Activated naive CD4-positive, alpha-beta T cell treated with Interleukin-2 at 50 U/mL for 16 hours (primary cell): ENCODE measurements at places on chromosomes 7 and 10.
A peak's percentile ranks its signal among the peaks of the same experiment; 100 is the strongest.

- DNase-seq = no peak
Observed at GRCh38 chr7:31478721-31479120, 35.2 kb upstream of the ITPRID1 start.

GRCh38 chr7:108138911-108139310, 8.8 kb upstream of the LAMB4 start:
- DNase-seq = no peak

GRCh38 chr10:124534826-124535601, 73.4 kb downstream of the LHPP start:
- no peak for DNase-seq

- no peak for DNase-seq
Observed at GRCh38 chr7:4724648-4725013, 42.5 kb downstream of the FOXK1 start.

DNA sequence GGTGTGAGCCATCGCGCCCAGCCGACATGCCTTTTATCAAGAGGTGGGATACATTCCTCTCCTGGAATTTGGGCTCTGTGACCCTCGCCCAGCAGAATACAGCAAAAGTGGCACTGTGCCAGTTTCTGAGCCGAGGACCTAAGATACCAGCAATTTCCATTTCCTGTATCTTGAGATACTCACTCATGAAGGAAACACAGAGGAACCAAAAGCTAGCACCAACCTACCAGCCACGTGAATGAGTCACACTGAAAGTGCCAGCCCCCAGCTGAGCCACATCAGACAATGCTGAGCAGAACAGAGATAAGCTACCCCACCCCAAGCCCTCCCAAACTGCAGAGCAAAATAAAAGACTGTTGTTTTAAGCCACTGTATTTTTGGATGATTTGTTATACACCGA, 56.3 kb downstream of the CACUL1 start:
- peak; percentile 86 for DNase-seq

DNA sequence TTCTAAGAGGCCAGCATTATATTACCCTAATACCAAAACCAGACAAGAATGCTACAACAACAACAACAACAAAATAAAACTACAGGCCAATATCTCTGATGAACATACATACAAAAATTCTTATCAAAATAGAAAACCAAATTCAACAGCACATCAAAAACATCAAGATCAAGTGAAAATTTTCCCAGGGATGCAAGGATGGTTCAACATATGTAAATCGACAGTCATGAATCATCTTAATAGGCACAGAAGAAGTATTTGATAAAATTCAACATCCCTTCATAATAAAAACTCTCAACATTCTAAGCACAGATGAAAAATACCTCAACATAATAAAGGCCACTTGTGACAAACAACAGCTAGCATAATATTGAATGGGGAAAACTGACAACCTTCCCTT, 75.3 kb downstream of the JMJD1C start:
- no peak for DNase-seq

DNA sequence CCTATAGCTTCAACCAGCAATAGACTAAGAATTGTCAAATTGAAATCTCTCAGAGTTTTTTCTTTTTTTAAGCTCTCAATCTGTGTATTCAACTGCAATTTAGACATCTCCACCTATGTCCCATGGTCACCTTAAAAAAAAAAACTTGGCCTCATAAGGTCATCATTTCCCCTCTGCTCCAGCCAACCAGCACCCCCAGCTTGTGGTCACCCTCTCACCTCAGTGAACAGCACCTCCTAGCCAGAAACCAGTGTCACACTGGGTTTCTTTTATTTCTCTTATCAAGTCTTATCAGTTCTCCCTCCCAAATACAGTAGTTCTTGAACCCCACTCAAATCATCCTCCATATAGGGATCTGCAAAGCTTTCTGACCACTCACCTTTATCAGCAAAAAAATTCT, 4.0 kb downstream of the ITGB1 start:
- no peak for DNase-seq

DNA sequence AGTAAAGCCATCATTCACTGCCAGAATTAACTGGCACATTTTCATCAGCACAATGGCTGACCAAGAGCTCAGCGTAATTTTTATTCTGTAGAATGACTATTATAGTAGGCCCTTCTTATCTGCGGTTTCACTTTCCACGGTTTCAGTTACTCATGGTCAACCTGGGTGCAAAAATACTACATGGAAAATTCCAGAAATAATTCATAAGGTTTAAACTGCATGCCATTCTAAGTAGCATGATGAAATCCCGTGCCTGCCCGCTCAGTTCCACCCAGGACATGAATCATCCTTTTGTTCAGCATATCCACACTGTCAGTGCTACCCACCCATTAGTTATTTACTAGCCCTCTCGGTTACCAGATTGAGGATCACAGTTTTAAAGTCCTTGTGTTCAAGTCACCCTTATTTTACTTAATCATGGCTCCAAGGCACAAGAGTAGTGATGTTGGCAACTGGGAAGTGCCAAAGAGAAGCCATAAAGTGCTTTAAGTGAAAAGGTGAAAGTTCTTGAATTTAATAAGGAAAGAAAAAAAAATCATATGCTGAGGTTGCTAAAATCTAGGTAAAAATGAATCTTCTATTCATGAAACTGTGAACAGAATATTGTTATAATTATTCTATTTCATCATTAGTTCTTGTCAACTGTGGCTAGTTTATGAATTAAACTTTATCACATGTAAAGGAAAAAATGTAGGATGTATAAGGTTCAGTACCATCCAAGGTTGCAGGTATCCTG, 204.9 kb downstream of the DOCK4 start:
- DNase-seq = no peak

DNA sequence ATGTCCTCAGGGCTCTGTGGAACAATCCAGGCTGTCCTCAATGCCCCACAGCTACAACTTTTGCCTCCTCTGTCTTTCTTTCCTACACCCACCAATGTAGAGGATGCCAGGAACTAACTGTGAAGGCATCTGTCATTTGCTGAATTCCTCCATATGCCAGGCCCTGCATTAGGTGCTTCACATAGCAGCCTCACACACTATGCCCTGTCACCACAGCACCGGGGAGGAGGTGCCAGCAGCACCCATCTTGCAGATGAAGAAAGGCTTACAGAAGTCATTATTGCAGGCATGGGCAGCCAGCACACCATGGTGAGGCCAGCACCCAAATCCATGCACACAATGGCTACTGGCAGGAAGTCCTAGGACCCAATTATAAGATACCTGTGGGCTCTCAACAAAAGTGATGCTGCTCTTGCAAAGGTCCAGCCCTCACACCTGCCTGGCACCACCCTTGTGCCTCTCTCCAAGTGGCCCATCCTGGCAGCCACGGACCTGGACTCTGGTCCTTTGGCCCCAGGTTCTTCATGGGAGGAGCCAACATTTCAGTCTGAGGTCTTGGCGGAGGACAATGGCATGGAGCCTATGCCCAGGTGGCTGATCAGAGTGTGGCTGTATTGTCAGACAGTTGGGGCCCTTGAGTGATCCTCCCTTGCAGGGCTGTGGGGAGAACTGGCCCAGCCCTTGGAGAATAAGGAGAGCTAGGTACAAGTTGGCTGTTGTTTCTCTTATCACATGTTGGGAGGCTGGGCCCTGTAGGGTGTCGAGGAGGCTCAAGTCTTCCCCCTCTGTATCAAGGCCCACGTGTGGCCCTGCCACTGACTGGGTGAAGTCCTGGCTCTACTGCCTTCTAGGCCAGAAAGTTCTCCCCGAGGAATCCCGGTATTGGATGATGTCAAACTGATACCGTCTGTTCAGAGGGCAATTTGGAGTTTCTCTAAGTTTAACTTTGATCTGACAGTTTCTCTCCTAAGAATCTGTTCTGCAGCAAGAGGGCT, 14.4 kb upstream of the MYL7 start:
- no peak for DNase-seq

DNA sequence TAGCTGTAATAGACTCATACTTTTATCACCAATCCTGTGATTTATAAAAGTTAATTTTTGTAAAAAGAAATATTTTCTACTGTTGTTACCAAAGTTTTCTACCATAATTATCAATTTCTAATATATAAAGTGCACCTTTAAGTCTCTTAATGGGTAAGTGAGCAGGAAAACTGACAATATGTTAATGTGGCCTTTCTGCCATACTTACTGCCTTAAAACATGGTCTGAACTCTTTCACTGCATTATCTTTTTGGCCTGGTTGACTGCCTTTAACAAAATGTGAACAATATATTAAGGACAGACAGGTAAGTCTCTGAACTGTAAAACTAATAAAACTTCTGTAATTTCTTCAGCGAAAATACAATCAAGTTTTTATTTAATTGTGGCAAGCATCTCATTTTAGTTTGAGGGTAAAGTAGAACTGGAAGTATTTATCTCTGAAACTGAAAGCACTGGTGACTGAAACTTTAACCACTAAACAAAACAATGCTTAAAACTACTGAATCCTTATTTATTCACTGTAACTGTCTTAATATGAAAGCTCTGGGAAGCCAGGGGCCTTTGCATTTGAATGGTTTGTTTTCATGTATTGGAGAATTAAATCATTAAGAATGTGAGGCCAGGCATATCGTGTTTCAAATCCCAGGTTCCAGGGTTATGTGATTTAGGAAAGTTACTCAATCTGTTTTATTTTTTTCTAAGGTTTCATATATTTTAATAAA, 948.8 kb upstream of the POT1 start:
- no peak for DNase-seq
